ENCODE measurements at places on chromosomes 6 and 20. TPM values are rescaled to one million over a fixed set of nuclear protein-coding genes. Genes with fewer than 3 reads are reported as not detected.
A peak's percentile ranks its signal among the peaks of the same experiment; 100 is the strongest.

CDSN gene
- 1.0 TPM for total RNA-seq

NCOA5 gene
- 28.1 TPM for total RNA-seq

C6orf52 gene
- 6.2 TPM for total RNA-seq

DEFB127 gene
- total RNA-seq = not detected

PLAGL2 gene
- total RNA-seq = 23.8 TPM

SIGLEC1 gene
- total RNA-seq = 0.13 TPM

GRCh38 chr6:68343901-68344300 is 291.2 kb upstream of the ADGRB3 start:
- no peaks in the 10 kb centered on the region for H3K36me3 ChIP-seq
- no peak for DNase-seq
- H3K27ac ChIP-seq = no peak overlapping the region
- no peaks in the 10 kb centered on the region for H3K27me3 ChIP-seq
- no peak overlapping the region for H3K4me3 ChIP-seq

DNA sequence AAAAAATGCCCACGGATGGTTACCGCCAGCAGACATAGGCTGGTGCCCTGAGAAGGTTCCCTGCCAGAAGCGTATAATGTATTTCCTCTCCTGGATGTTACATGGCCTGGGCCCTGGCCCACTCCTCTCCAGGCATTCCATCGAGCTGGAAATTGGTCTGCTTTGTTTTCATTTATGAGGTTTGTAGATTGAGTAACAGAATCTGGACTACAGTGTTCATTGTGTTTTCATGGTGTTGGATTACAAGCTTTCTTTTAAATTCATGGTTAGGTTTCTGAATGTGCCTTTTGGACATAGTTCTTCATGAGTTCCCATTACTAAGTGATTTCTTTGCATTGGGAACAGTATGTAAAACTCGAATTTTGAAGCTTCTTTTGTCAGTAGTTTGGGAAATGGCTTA is 6.4 kb downstream of the TIAM2 start:
- no peaks in the 10 kb centered on the region for H3K36me3 ChIP-seq
- peaks cover 3% of the 10 kb centered on the region for H3K27me3 ChIP-seq
- H3K27ac ChIP-seq = no peak overlapping the region
- H3K4me1 ChIP-seq = peaks cover 12% of the 10 kb centered on the region
- DNase-seq = no peak

- no peaks in the 10 kb centered on the region for H3K36me3 ChIP-seq
- no peaks in the 10 kb centered on the region for H3K27me3 ChIP-seq
- peak overlapping the region; percentile 13 for H3K27ac ChIP-seq
- no peak overlapping the region for H3K4me3 ChIP-seq
- DNase-seq = no peak
- 0 out of 2 replicates have a peak, but pooled peaks cover 3% of the 10 kb centered on the region for H3K4me1 ChIP-seq
These were observed 100.1 kb upstream of the CCDC28A start for GRCh38 chr6:138673346-138674014.

GRCh38 chr6:71533939-71534379 is 245.3 kb downstream of the OGFRL1 start:
- no peak overlapping the region for H3K4me3 ChIP-seq

DNA sequence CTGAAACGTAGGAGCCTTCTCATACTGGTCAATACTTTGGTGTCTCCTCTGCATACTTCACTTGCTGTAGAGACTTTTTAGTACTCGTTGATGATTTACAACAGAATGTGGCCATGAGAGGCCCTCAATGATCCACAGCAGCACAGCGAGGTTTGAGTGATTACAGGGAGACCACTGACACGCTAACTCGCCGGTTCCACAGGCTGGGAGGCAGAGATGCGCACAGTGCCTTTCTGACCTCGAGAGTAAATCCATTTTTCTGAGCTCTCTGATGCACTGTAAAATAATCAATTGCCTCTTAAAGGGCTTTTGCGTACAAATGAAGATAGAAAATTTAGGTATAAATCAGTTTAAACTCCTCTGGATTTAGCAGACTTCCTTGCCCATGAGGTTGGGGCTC is 56.2 kb upstream of the TBC1D7 start:
- H3K4me1 ChIP-seq = peaks cover 14% of the 10 kb centered on the region
- no peaks in the 10 kb centered on the region for H3K36me3 ChIP-seq
- H3K27ac ChIP-seq = no peak overlapping the region
- DNase-seq = no peak
- H3K27me3 ChIP-seq = no peaks in the 10 kb centered on the region

DNA sequence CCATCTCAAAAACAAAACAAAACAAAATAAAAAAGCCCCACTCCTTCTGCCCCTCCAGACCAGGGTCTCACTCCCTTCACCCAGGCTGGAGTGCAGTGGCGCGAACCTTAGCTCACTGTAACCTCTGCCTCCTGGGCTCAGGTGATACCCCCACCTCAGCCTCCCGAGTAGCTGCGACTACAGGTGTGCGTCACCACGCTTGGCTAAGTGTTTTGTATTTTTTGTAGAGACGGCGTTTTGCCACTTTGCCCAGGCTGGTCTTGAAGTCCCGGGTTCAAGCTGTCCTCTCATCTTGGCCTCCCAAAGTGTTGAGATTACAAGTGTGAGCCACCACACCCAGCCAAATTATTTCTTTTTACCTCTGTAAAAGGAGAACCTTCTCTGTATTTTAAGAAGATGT is 110.1 kb downstream of the NCOA3 start:
- no peaks in the 10 kb centered on the region for H3K27me3 ChIP-seq
- DNase-seq = no peak
- H3K27ac ChIP-seq = no peak overlapping the region
- H3K4me3 ChIP-seq = no peak overlapping the region
- peaks cover 12% of the 10 kb centered on the region for H3K36me3 ChIP-seq
- H3K4me1 ChIP-seq = peaks cover 45% of the 10 kb centered on the region

- H3K36me3 ChIP-seq = no peaks in the 10 kb centered on the region
- H3K4me1 ChIP-seq = no peaks in the 10 kb centered on the region
- no peak overlapping the region for H3K27ac ChIP-seq
- H3K27me3 ChIP-seq = no peaks in the 10 kb centered on the region
- DNase-seq = peak; percentile 50
These were observed 1.9 kb downstream of the CALHM5 start for GRCh38 chr6:116513224-116513875.

GRCh38 chr6:125754566-125754965 is 5.1 kb downstream of the HEY2 start:
- H3K27me3 ChIP-seq = no peaks in the 10 kb centered on the region
- no peak for DNase-seq
- peaks cover 4% of the 10 kb centered on the region for H3K4me1 ChIP-seq

- H3K4me3 ChIP-seq = peak overlapping the region; percentile 92
- peaks cover 37% of the 10 kb centered on the region for H3K4me1 ChIP-seq
- DNase-seq = no peak
- peaks cover 5% of the 10 kb centered on the region for H3K36me3 ChIP-seq
- peak overlapping the region; percentile 51 for H3K27ac ChIP-seq
These were observed 865 bp downstream of the STK38 start for GRCh38 chr6:36546308-36546919.

DNA sequence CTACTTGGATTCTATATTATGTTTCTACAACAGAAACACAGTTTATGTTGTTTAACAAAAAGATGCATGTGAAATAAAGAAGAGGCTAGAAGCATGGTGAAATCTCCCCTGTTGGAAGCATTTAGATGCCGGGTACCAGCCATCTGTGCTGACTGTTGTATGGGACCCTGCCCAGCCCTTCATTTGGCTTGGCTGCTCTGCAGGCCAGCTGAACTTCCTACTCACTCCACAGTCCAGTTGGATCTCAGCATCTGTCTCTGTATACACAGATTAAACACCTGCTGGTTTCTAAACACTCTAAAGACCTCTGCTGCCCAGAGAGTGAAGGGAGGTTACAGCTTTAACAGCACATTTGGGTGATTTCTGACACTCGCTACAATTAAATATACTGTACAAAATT is 228.3 kb downstream of the SLC35F1 start:
- no peak overlapping the region for H3K27ac ChIP-seq
- no peaks in the 10 kb centered on the region for H3K4me1 ChIP-seq
- no peak overlapping the region for H3K4me3 ChIP-seq
- no peaks in the 10 kb centered on the region for H3K27me3 ChIP-seq

Measured in PC-9 (cell line).